RWPE1 (cell line): ENCODE measurements at places on chromosomes 7 and 10.

- DNase-seq, result no peak
These were observed 1156.7 kb downstream of the GATA3 start for GRCh38 chr10:9211228-9211627.

- DNase-seq, result no peak
These were observed 6.7 kb downstream of the OTUD1 start for GRCh38 chr10:23445591-23445990.

DNA sequence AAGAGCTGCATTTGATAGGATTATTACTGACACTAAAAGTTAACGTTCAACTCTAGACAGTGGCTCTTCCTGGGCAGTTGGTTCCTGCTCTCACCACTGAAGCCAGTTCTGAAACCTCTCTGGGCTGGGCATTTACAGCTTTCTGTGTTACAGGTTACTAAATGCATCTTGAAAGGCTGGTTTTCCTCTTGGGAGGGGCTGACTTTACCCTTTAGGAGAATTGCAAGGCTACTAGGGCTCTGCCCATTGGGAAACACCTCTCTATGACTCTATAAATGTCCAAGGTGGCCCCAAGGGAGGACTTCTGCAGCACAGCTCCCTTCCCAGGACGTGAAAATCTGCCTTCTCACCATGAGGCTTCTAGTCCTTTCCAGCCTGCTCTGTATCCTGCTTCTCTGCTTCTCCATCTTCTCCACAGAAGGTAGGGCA, at the start of gene GPR15LG:
TSS of gene GPR15LG (plus strand) at position 301 of the 429 bp plus-strand sequence. CDS start at position 352, 51 bp downstream.
- no peak for DNase-seq

DNA sequence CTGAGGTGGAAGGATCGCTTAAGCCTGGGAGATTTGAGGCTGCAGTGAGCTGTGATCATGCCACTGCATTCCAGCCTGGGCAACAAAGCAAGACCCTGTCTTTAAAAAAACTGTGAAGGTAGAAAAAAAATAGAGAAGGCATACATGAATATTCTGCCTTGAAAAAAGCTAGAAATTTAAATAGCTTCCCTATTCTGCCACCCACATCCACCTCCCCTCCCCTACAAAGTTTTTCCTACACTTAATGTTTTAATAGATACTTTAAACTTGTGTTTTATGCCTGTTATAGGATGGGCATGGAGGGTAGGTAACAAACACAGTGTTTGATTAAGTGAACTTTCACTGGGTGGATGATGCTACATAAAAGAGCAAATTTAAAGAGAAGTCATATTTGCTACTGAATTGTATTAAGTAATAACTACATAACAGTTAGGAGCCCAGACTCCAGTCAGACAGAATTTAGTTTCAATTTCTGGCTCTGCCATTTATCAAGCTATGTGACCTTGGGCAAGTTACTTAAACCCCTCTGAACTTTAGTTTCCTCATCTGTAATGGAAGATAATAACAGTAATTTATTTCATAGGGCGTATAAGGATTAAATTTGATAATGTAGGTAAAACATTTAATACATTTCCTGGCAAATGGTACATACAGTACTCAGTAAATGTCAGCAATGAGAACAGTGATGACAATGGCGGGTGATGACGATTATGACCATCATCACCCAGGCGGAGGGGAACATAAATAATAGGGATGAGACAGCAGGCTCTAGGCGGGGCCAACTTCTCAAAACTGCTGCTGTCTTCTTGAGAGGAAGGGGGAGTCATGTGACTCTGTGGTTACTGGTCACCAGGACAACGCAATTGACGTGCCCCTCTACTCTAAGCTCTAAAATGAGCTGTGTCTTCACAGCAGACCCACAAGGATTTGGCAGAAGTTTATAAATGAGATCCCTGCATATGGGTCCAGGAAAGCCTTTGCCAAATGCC, 15.8 kb downstream of the DNMBP start:
- peak; percentile 50 for DNase-seq

GRCh38 chr7:151115121-151115835, 29.0 kb downstream of the AGAP3 start:
- DNase-seq, result no peak

DNA sequence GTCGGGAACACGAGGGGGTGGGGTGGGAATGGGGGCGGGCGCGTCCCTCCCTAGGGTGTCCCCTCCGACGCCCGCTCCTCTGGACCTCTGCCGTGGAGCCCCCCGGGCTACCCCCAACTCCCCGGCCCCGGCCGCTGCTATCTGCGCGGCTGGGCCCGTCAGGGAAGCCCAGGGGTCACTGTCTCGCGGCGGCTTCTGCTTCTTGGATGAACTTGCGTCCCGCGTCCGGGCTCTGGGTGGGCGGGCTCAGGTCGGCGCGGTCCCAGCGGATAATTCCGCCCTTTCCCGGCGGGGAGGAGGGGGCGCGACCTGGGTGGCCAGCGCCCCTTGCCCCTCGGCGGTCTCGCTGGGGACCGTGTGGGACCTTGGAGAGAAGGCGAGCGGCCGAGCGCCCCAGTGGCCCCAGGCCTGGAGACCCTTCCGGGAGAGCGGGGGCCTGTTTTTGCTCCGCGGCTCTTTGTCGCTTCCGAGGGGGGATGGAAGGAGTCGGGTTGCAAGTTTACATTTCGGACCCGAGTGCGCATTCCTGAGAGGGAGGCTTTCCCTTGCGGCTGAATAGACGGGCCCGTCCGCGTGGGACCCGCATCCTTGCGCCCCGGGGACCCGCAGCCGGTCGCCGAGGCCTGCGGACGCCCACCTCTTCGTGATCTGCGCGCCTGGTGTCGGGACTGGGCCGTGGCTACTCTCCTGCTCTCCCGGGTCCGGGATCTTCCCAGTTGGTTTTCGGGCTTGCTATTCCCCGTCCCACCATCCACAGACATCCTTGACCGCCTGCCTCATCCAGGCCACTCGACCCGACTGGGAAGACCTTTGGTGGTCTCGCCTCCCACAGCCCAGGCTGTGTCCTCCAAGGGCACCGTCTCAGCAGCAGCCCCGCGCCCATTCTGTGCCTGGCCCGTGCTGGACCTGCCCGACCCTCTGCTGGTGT, 812 bp downstream of the DOCK1 start:
- peak; percentile 42 for DNase-seq

DNA sequence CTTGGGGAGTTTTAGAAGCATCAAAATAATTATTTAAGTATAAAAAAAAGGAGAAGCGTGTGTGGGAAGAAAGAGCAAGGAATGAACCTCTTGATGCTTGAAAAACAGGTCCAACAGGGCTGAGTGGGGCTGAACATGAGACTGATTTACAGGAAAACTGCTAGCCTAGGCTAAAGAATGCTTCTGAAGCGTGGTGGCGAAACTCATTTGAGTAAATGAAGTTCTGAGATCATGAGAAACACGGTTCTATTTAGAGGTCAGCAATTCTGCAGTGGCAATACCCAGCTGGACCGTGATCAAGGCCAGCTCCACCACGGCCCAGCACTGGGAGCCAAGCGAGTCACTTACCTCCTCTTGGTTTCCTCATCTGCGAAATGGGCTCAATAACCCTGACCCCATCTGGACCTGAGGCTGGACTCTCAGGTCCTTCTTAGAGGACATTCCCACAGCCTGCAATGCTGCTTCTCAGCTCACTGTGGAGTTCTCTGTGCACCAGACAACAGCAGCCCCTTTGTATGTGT, 140.1 kb upstream of the ADAM12 start:
- DNase-seq, result no peak

DNA sequence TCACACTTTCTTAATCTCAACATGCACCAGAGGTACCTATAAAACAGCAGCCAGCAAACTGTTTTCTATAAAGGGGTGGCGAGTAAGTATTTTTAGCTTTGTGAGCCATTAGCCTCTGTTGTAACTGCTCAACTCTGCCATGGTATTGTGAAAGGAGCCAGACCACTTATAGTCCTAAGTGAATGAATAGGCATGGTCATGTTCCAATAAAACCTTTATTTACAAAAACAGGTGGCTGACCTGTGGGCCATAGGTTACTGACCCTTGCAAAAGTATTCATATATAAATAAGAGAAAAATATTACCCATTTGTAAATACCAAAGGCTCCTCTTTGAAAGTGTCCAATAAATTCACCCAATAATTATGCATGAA, 50.3 kb downstream of the ICA1 start:
- no peak for DNase-seq

- no peak for DNase-seq
These were observed 97.7 kb upstream of the MTPN start for GRCh38 chr7:136074843-136075242.

DNA sequence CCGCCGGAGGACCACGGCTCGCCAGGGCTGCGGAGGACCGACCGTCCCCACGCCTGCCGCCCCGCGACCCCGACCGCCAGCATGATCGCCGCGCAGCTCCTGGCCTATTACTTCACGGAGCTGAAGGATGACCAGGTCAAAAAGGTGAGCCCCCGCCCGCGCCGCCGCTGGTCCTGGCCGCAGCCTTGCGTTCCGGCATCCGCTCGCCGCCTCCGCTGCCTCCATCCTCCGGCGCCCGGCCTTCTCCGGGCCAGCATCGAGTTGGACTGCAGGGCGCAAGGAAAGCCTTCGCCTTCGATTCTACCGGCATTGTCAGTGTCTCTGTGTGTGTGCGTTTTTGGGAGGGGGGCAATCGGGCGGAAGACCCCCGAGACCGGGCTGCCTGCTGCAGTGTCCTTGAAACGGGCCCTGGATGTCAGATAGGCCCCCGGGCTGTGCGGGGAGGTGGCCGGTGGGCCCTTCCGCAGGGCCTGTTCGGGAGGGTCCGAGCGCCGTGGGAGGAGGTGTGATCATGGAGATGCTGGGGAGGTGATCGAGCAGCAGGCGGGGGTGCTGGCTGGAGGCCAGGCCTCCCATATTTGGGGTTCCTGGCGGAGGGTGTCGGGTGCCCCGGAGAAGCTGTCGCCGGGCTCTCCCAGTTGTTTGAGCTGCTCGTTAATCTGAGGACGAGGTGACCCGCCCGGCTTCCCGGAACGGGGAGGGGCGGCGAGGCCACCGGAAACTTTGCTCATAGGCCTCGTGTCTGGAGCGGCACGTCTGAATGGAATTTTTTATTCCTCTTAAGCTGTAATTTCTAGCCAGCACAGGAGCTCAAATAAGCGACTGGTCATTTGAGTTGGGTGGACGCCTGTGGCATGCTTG, 40.8 kb downstream of the HK1 start:
- DNase-seq, result no peak

DNA sequence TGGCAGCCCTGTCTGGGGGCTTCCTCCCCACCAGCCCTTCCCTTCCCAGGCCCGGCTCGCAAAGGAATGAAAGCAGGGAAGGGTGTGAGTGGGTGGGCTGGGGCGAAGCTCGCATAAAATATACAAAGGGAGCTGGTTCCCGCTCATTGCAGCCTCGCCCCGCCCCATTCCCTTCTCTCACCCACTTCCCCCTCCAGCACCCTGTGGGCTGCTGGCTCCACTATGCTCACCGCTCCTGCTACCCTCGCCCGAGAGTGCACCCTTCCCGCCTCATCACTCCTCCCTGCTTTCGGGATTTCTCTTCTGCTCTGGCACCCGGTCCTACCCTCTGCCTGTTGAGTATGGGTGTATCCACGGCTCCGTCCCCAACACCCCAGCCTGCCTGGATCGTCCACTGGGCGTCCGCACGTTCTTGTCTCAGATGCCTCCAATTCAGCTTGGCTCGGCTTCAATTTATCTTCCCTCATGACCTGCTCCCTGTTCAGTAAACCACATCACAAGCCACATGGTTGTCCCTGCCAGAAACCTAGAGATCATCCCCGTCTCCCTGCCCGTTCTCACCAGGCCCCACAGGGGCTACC, 14.4 kb upstream of the TTYH3 start:
- no peak for DNase-seq

- DNase-seq, result no peak
These were observed 786.3 kb downstream of the SORCS1 start for GRCh38 chr10:106378251-106378650.

DNA sequence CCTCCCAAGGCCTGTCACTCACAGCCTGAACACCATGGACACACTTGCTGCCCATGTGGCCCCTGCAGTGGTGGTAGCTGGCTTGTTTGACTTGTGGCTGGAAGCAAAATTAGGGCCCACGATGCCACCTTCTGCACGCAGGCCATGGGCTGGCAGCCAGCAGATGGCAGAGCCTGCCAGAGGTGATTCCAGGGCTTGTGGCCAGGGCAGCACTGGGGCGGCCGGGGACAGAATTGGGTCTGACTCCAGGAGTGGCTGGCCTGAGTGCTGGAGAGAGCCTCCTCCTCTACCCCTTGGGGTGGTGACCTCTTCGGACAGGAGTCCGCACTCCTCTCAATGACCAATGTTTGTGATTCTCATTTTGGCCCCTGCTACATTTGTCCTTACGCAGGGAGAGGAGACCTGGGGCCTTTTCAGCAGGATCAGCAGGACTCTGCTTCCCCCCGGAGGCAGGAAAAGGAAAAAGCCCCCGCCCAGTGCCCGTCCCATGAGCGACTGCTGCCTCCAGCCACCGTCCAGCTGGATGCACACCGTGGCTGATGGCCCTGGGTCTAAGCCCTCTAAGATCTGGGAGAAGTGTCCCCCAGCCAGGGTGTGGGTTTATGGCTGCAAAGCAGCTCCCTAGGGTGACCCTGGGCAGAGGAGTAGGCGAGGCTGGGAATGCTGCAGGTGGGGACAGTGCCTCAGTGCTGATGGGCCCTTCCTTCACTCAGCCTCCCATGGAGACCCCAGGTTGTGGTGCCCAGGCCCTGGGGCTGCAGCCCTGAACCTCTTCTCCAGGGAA, 26.5 kb downstream of the DNAJB12 start:
- no peak for DNase-seq

DNA sequence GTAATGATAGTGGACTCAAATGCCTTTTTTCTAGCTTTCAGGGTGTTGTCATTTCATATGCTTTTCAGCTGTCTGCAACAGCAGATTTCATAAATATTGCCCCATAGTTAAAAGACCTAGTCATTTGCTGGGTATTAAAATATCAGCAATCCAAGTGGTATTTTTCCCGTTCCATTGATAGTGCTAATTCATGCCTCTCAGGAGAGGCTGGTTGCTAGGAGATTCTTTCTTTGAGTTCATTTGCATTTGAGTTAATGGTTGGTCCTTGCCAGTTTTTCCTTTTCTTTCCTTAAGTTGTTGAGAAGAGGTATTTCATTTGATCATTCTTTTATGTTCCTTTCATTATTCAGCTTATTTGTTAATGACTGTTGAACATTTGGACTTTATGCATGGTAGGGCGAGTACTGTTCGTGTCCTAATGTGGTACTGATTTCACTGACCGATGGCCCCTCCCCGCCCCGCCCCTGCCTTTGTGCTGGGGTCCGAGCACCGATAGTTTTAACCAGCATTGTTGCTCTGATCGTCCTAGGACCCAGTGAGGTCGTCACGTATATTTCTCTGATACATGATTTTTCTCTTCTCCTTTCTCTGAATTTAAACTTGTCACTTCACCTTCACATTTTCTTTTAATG, 128.6 kb downstream of the CCNY start:
- no peak for DNase-seq

DNA sequence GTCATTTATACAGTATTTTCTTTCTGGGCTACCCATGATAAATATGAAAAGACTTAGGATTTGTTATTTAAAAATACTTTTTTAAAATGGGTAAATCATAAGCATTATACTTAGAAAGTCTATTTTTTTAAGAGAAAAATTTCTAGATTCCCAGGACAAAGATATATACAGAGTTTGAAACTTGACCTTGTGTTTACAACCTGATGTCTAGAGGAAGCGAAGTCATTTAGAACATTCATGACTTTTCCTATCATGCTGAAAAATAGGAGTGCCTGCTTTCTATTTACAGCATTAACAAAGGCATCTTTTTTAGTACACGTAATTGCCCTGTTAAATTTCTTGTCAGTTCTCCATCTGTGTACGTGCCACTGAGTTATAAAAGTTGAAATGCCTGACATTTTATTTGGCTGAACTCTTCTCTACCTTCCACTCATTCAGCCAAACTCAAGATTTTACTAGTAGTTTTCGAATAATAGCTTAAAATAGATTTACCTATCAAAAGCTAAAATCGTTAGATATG, 23.0 kb downstream of the GNAT3 start:
- no peak for DNase-seq
